NCI-H82 (cell line): ENCODE measurements at places on chromosomes 3 and 15.

DNA sequence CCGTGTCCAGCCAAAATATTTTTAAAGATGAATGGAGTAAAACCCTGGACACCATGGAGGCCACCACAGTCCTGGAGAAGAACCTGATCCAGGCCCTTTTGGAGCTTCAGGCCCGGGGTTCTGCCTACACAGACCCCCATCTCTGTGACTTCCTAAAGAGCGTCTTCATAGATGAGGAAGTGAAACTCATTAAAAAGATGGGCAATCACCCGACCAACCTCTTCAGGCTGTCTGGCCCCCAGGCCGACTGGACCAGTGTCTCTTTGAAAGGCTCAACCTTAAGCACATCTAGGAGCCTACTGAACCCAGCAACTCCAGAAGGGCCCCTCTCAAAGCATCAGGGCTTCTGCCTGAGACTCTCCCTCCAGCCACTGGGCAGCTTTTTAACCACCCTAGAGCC, 107.9 kb upstream of the FAM174B start:
- no peak for DNase-seq

DNA sequence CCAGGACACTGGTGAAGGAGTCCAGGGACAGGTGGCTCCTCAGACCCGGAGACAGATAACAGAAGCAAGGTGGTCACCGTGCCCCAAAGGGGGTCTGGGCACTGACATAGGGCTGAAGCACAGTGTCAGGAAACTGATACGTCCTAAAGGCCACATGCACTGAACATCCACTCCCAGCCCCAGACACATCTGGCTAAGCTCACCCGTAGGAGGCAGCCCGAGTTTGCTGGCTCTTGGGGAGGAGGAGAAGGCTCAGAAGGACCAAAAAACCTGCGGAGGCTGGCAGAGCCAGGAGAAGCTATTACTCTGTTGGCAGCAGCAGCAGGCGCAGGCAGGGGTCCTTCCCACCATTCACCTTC, 1.2 kb downstream of the CACNA2D2 start:
- DNase-seq, result no peak

- no peak for DNase-seq
Observed at GRCh38 chr3:126983276-126983652, 349 bp downstream of the PLXNA1 start.

GRCh38 chr3:18062657-18063025, 320.2 kb upstream of the TBC1D5 start:
- no peak for DNase-seq

GRCh38 chr3:194120789-194121770, 14.9 kb upstream of the HES1 start:
- DNase-seq, result no peak

DNA sequence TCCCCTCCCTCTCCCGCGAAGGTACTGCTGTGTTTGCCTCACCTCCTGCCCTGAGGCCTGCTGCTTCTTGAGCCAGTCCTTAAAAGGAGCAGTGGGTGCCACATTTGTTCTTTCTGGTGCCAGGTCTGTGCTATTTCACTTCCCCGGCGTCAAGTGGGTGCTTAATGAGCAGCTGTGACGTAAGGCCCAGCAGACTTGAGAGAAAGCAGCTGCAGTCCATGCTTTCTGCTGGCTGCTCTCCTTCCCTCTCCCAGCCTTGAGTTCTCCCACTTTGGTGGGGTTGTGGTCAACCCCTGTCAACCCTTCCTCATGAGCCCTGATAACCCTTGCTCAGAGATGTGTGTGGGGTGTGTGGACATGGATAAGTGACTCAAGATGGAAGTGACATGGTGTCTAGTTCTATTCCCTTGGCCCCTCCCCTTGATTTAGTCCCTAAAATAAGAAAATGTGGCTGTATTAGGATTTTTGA, 6.9 kb downstream of the INAFM2 start:
- DNase-seq, result no peak

- DNase-seq, result peak; percentile 97
Observed at GRCh38 chr3:50146316-50146901, 8.7 kb upstream of the SEMA3F start.

DNA sequence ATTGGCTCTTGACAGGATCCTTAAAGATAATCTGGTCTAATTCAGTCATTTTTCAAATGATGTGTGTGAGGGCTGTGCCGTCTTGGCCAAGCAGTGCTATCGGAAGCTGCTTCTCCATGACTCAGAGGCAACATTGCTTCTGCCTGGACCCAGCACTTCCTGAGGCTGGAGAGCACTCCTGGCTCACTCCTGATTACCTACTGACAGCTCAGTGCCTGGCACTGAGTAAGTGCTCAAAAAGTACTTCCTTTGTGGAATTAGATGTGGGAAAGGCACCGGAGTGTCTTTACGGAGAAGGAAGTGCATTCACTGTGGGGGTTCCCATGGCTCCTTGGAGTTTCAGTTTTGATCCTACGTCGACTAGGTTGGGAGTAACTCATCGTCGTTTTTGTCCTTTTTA, 86.9 kb upstream of the UBE3A start:
- no peak for DNase-seq

- no peak for DNase-seq
Observed at GRCh38 chr3:98500019-98500418, 2.5 kb downstream of the OR5K2 start.

- no peak for DNase-seq
Observed at GRCh38 chr15:78854833-78855372, 17.8 kb upstream of the MORF4L1 start.

GRCh38 chr3:142106548-142106947, 42.8 kb downstream of the TFDP2 start:
- peak; percentile 89 for DNase-seq

DNA sequence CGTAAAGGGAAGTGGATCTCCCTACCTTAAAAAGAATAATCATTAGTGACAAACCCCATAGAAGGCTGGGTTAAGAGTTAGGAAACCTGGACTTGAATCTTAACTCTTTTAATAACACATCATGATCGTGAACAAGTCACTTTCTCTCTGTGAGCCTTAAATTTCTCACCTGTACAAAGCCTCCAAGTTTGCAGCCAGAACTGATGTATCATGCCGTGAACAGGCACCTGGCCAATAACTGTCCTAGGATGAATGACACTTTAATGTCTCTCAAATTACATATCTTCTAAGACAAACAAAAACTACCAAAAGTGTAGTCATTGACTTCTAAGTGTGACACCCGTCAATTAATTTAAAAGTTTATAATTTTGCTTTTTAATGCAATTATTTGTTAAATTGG, 3.9 kb downstream of the UPK1B start:
- no peak for DNase-seq

- peak; percentile 90 for DNase-seq
Observed at GRCh38 chr3:8255725-8256124, 245.9 kb upstream of the LMCD1 start.

DNA sequence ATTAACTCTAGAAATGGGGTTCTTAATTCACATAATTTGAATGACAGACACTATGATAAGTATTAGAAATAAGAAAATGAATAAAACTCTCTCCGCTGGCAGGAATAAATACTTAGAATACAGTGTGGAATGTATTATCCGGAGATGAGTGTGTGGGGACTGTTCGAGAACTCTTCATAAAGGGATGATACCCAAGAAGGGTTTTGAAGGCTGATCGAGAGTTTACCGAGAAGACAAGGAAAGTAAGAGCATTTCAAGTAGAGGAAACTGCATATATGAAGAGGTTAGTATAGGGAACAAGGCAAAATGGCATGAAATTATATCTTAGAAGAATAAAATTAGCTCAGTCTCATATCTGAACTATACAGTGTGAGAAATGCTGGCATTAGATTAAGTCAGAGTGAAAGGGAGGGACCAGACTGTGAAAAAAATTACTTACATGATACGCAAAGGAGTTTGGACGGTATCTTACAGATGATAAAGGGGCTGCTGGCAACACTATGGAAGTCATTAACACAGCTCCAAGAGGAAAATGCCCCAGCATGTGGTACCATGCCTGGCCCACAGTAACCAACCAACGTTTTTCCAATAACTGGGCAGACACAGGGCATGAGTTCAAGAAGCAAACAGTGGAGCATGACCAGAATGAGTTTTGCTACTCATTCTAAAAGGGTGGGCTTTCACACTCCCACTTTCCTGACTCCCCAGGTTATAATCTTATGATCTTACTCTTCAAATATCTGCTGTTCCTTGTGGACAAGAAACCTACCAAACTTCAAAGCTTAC, 6.5 kb downstream of the DCBLD2 start:
- no peak for DNase-seq

GRCh38 chr15:92728266-92728665, 72.7 kb upstream of the FAM174B start:
- no peak for DNase-seq

DNA sequence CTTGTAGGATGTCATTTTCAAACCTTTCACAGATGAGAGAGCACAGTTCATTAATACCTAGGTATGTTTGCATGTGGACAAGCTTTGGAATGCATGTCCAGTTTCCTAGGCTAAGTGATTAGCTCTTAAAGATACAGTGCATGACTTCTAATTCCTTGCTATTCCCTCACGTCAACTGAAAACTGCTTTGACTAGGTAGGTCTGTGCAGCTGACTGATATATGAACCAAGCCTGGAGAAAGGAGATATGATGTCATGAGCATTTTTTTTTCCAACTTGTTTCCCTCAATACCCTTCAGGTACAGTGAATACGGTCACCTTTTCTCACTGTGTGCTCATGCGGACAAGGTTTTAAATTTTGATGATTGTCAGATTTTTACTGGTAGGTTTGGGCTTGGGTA, 41.6 kb upstream of the TASOR start:
- no peak for DNase-seq

DNA sequence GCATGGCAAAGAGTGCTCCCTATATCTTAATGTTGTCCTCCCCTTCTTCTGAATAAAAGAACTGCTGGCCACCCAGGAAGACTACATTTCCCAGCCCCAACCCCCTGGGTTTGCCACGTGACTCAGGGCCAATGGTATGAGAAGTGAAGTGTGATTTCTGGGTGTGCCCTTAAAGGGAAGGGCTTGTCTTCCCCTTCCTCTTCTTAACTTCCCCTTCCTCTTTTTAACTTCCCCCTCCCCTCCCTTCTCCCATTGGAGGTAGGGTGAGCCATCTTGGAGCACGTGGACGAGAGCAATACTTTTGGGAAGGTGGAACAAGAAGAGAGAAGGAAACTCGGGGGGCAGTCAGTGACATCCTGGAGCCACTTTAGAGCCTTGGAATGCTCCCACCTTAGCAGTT, 6.8 kb upstream of the KBTBD12 start:
- peak; percentile 19 for DNase-seq

DNA sequence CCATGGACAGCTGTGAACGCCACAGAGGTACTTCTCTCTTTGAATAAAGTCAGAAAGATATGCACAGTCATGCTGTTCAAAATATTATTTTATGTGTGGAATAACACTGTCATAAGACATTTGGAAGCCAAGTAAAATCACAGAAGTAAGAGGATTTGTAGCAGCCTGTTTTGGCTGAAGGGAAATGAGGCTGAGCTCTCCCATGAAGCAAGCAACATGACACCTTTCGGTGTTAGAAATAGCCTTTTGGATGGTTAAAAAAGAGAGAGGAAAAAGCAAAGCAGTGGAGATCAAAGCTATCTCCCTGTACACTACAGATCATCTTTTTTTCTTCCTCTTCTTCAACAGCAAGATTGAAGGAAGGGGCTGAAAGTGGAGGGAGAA, 755.3 kb downstream of the ROBO1 start:
- DNase-seq, result peak; percentile 38

- peak; percentile 80 for DNase-seq
Observed at GRCh38 chr3:128068156-128068620, 16.0 kb downstream of the SEC61A1 start.

- DNase-seq, result no peak
Observed at GRCh38 chr15:91733661-91734060, 119.8 kb upstream of the SLCO3A1 start.

- DNase-seq, result peak; percentile 79
Observed at GRCh38 chr3:127786353-127787070, 35.8 kb downstream of the MGLL start.

- DNase-seq, result peak; percentile 81
Observed at GRCh38 chr3:102235679-102236078, 199.1 kb upstream of the ZPLD1 start.

- DNase-seq, result no peak
Observed at GRCh38 chr15:52368402-52368801, 72.8 kb upstream of the MYO5C start.

DNA sequence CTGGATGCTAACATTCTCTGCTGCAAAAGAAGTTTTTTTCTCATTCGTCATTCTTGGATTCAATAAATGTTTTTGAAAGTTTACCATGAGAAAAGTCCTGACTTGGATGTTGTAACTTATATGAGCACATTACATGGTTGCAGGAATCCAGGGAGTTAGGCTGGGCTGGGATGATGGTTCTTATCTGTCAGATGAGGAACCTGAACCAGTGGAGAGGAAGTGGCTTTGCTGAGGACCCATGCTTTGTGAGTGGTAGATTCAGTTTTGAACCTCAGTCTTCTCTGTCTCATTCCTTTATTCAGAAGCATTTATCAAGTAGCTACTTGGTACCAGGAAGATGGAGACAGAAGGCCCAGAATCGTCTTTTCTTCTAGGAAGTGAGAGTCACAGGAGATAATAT, 3.7 kb upstream of the GASK1A start:
- DNase-seq, result no peak

GRCh38 chr15:90058308-90058707, 44.0 kb downstream of the IDH2 start:
- no peak for DNase-seq
